D341Med (cell line): ENCODE measurements at places on chromosomes 6 and 20.

DNA sequence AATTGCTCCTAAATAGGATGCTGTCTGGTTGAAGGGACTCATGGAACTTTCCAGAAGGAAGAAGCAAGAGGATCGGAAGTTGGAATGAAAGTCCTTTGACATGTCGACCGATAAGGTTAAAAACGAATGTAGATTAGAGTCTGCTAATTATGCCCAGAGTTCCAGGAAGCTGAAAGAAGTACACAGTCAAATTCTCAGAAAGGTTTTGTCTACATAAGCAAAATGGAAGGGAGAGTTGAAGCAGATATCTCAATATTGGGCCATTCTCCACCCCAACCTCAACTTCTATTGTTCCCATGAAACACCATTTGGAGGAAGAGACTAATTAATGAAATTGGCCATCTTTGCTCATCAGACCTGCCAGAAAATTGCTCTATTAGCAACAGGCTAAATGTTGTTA lies 64.0 kb downstream of the CAP2 start:
- no peak for DNase-seq

DNA sequence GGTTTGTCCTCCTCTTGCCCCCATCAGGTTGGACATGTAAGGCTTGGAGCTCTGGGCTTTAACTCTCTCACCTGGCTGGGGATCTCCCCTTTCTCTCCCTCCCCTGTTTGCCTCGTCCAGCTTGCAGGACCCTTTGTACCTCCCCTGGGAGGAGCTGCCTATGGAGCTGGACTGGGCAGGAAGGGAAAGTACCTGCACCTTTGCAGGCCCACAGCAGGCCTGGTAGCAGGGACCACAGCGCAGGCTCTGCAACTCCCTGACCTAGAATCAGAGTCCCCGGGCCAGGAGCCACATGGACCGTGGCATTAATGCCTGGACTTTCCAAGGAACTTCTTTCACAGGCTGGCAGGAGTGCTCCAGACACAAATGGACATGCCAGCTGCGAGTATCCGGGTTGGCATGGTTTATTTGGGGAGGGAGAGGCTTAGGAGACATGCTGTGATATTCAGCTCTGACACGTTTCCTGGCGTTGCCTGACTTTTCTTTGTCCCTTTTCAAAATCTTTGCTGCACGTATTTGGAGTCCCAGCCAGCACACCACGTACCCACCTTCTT lies 268.5 kb upstream of the EXOC2 start:
- no peak for DNase-seq

DNA sequence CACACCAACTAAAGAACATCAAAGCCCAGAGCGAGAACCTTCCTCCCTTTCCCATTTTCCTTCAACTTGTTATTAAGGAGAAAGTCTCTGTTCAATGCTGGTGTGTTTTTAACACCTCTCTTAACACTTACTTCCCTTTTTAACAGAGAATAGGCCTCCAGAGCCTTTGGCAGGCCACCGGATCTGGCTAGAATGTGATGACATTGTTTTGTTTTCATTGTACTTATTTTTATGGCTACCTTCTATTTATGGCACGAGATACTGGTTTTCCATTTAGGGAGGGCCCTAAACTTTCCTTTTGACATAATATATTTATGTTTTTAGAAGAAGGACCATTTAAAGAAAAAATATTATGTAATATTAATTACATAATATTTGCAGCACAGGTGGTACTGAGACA lies 21.6 kb downstream of the TCF15 start:
- DNase-seq: no peak

- DNase-seq: no peak
These were observed 80.7 kb upstream of the PTPRK start for GRCh38 chr6:128601060-128601459.

DNA sequence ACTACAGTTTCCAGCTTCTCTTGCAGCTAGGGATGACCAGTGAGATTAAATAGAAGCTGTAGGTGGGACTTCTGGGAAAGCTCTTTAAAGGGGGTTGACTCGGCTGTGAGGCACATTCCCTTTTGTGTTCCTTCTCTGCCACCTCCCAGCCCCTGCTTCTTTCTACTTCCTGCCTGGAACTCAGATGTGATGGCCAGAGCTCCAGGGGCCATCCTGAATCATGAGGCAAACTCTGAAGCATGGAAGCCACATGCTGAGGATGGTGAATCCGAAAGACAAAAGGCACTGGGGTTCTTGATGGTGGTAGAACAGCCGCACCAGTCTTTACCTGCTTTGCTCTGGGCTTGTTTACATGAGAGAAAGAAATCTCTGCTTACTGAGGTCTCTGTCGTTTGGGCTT lies 9.1 kb downstream of the CEBPB start:
- DNase-seq: no peak
